CD4-positive, alpha-beta T cell (primary cell): ENCODE measurements at places on chromosomes 7 and 10. TPM values are rescaled to one million over a fixed set of nuclear protein-coding genes. Genes with fewer than 3 reads are reported as not detected.
A peak's percentile ranks its signal among the peaks of the same experiment; 100 is the strongest.

DNA sequence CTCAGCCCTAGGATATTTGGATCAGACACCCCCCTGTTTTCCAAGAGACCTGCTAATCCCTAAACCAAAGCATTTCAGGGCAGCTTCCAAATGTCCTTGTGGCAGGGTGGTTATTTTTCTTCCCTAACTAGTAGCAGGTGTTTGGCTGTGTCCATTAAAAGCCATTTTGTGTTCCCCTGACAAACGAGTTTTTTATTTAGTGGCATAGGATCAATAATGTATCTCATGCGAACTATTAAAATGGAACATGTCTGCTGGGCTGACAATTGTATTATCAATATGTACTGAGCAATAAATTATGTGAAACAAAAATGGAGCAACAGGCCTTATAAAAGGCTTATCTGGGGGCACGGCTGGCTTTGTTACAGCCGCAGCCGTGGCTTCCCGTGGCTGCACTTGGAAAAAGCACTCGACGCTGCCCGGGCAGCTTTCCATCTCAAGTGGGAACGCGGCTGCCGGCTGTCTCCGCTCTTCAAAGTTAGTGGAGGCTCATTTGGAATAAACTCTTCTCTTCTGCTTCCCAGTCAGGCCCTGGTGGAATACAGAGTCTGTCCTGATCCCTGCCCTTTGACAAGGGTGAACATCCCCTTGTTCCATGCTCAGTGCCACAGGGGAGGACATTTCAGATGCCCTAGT, 554.3 kb downstream of the TYW1 start:
- DNase-seq: no peak

HOXA4 gene
- total RNA-seq: not detected

DNA sequence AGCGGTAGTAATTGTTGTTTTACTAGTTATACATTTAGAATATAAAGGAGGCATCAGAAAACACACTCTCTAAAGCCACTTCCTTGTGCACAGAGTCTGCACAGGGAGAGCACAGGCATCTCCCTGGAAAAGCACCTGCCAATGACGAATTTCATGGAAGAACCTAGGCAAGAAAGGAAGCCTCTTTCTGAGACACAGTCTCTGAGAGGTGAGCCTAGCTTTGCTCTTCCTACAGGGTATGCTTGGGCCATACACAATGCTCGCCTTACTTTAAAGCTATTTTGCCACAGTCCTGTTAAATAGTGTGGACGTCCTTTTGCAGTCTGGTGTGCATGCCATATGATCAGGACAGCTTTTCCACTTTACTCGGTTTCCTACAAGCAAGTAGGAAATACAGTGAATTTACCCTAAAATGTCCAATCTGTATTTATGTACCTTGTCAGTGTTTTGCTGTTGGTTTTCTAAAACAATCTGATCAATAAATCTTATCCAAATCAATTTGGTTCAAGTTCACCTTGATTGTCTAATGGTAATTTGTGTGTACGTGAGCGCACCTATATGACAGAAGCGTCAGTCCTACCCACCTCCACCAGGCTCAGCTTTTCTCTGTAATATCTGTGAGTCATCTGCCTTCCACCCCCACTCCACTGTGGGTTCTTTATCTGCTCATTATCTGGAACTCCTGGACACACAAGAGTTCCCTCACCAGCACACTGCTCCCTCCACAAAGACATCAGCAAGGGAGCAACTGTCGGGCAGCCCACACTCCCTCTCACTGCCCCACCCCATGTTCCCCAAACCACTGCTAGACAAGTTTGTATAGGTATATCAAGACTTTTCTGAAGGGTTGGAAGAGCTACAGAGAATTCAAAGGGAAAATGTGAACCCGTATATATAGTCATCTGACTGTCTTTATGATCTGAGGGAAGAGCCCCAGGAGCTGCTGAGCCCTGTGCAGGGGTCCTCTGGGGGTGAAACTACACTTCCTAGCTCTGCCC, 65.2 kb downstream of the KLHDC10 start:
- no peak for DNase-seq

- DNase-seq: peak; percentile 46
Observed at GRCh38 chr7:101108330-101108857, 18.5 kb upstream of the SERPINE1 start.

DNA sequence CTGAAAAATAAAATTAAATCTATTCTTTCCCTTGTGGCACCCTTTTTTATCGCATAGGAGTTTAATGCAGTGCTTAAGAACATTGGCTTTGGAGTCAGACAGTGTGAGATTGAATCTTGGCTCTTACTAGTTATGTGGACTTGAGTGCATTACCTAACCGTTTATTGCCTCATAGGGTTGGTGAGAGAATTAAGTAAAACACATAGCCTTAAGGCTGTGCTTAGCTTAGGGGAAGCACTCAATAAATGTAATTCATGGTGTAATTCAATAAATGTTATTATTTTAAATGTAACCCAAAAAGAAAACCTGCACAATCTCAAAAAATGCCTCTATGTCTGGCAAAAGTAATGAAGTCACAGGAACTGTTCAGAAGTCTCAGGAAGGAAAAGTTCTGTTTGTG, 2.7 kb downstream of the STK17A start:
- DNase-seq: no peak

SPDYE1 gene
- total RNA-seq: not detected

GRCh38 chr7:27602766-27603165, 59.9 kb downstream of the HIBADH start:
- no peak for DNase-seq

GRCh38 chr10:113381416-113381815, 171.4 kb upstream of the HABP2 start:
- no peak for DNase-seq

SFTPA1 gene
- total RNA-seq: not detected

PIP gene
- not detected for total RNA-seq

DNA sequence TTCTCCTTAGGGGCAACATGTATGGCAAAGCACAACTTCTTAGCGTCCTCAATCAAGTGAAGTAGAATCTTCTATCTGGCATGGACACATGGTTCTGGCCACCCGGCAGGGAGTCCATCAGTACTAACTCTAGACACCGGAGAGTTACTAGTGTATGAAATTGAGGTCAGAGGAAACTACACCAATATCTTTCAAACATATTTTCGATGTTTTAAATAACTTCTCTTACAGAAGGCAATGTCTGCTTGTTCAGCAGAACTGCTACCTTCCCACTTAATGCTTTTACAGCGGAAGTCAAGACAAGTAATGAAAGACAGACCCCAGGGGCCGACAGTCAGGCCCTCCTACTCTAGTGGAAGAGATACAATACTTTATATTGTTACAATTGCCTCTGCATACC, 89.9 kb downstream of the RNF216 start:
- DNase-seq: no peak

WDR86 gene
- total RNA-seq: 6.2 TPM

CHRM2 gene
- total RNA-seq: not detected

DNA sequence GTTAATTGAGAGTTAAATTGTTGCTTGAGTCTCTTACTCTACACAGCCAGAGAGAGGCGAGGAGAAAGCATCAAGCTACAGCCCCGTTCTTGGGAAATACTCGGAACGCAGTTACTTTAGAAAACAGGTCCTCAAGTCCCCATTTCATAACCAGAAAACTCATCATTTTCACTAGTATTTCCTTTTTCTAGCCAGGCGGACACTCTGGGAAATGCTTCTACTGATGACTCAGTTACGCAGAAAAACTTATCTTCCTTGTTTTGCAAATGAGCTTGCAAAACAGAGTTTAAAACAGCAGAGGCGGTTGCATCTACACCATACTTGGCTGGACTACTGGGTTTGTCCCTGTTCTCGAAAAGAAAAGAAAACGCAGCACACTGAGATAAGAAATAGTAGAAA, 111.4 kb upstream of the FGFR2 start:
- DNase-seq: no peak

STK31 gene
- total RNA-seq: 0.30 TPM

GRCh38 chr7:117250801-117251200, 72.1 kb downstream of the WNT2 start:
- no peak for DNase-seq

GRCh38 chr7:146503844-146504243, 387.2 kb downstream of the CNTNAP2 start:
- no peak for DNase-seq

GRCh38 chr7:26187380-26188205, 13.0 kb downstream of the HNRNPA2B1 start:
- no peak for DNase-seq

HOGA1 gene
- not detected for total RNA-seq

CALY gene
- 3.9 TPM for total RNA-seq

PGAM2 gene
- total RNA-seq: 1.3 TPM

XRCC2 gene
- total RNA-seq: 0.25 TPM

DNA sequence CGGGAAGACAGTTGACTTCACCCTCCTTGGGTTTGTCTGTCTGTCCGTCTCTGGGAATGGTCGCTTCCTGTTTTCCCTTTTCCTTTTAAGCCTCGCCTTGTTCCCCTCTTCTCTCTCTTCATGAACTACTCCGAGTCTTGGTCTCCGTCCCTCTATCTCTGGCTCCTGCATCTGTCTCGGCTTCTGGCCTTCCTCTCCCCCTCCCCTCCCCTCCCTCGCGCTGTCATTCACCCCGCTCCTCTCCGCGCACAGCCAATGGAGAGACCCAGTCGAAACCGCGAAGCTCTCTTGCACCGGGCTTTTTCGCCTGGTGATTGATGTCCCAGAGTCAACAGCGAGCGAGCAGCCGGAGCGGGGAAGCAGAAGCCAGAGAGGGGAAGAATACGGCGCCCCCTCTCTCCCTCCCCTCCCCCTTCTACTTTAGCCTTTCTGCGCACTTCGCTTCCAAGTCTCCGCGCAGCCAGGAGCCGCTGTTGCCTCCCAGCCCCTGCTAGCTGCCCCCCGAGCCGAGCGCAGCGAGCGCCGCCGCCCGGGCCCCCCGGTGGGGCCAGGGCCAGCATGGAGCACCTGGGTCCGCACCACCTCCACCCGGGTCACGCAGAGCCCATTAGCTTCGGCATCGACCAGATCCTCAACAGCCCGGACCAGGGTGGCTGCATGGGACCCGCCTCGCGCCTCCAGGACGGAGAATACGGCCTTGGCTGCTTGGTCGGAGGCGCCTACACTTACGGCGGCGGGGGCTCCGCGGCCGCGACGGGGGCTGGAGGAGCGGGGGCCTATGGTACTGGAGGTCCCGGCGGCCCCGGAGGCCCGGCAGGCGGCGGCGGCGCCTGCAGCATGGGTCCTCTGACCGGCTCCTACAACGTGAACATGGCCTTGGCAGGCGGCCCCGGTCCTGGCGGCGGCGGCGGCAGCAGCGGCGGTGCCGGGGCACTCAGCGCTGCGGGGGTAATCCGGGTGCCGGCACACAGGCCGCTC, at the start of gene TLX1:
Gene TLX1, plus strand, starts transcription at position 317 of the 978 bp plus-strand sequence. Its CDS starts 242 bp downstream, at position 559.
- DNase-seq: no peak

DNA sequence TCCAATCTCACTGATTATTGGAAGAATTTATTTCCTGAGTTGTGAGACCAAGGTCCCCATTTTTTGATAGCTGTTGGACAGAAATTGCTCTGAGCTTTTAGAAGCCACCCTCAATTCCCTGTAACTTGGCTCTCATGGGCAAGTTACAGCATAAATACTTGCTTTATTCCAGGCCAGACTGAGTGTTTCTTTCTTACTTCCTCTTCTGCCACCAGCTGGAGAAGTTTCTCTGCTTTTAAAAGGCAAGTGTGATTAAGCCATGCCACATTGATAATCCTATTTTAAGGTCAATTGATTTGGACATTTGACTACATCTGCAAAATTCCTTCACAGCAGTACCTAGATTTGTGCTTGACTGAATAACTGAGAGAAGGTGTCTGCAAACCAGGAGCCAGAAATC, 14.1 kb upstream of the TAS2R41 start:
- DNase-seq: no peak

CALML5 gene
- not detected for total RNA-seq

DNA sequence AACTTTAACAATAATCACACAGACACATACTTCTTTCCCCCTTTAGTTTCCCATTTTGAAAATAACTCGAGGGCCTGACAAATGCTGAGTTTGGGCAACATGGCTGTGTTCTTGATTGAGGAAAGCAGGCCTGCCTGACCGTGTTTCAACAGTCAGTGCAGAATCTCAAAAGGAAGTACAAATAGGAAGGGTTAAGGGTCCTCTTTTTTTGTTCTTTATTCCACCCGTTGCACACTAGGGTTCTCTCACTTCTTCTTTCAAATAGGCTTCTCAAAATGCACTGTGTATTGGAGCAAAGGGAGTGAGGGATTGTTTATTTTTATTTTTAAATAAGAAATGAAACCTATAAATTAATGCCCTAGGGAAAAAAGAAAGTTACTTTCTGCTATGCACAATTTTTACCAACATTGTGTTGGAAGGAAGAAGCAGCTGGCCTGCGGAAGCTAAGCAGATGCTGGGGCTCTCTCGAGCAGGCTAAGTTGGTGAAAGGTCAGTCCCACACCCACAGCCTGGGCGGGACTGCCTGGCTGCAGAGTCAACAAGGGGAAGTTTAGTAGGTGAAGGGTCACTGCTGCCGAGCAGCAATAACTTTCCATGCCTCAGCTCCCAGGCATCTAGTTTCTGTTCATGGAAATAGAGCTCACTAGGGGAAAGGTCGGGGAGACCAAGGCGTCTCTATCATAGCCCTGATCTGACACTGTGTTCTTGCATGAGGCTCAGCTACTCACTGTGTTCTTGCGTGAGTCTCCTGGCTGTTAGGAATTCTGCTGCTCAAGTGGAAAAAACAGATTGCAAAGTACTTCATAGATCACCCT, 12.2 kb upstream of the PDK4 start:
- DNase-seq: no peak

DNA sequence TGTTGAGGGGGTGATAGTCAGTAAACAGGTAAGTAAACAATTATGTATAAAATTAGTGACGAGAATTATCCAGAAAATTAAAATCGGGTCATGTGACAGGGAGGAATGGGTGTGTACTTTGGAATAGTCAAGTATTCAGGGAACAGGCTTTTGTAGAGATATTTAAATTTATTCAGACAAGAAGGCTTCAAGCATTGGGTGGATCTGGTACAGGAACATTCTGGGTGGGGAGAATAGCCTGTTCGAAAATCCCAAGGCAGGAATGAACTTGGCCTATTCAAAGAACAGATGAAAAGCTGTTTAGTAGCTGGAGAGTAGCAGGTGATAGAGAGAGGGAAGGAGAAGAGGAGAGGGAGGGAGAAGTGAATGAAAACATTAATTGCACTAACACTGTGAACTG, 448.9 kb upstream of the FZD8 start:
- no peak for DNase-seq

DNA sequence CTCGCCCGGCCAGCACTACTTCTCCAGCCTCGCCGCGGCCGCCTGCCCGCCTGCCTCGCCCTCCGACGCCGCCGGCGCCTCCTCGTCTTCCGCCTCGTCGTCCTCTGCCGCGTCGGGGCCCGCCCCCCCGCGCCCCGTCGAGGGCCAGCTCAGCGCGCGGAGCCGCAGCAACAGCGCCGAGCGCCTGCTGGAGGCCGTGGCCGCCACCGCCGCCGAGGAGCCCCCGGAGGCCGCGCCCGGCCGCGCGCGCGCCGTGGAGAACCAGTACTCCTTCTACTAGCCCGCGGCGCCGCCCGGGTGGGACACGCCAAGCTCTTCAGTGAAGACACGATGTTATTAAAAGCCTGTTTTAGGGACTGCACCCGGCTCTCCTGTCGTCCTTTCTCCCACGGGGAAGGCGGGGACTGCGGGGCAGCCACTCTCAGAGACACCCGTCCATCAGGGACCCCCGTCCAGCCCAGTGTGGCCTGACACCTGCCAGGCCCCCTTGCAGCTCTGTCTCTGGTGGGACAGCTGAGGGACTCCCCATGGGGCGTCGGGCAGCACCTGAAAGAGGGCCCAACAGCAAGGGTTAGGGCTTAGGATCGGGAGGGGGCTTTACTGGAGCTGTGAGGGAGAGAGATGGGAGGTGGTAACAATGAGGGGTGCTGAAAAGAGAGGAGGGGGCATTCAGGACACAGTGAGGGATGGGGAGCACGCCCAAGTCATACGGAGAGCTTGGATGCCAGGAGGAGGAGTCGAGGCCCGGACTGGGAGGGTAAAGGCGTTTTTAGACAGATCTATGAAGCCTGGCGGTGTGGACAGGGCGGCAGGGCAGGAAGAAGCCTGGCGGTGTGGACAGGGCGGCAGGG, 34.7 kb downstream of the SPDYE6 start:
- DNase-seq: no peak
